ENCODE measurements at places on chromosomes 3 and 15.

DNA sequence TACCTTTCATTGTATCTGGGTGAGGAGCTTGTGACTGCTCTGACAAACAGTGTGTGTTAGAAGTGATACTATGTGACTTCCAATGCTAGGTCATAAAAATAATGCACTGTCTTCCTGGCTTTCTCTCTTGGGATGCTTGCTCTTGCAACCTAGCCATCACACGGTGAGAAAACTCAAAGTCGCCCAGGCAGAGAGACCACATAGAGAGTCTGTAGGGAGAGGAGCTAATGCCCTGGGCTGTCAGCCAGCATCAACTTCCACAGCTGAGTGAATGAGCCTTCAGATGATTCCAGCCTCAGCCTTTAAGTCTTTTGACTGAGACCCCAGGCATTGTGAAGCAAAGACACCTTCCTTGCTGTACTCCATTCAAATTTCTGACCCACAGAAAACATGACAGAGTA is 220.6 kb upstream of the SGO1 start:
- DNase-seq: no peak

GRCh38 chr3:159910991-159911663 is 77.5 kb upstream of the IL12A start:
- no peak for DNase-seq

GRCh38 chr15:92305343-92305742 is 88.3 kb upstream of the ST8SIA2 start:
- DNase-seq: no peak

- no peak for DNase-seq
These were observed 2.9 kb downstream of the GTF2E1 start for GRCh38 chr3:120745466-120745865.

- DNase-seq: no peak
These were observed 396.6 kb downstream of the TAFA4 start for GRCh38 chr3:68535782-68536181.

DNA sequence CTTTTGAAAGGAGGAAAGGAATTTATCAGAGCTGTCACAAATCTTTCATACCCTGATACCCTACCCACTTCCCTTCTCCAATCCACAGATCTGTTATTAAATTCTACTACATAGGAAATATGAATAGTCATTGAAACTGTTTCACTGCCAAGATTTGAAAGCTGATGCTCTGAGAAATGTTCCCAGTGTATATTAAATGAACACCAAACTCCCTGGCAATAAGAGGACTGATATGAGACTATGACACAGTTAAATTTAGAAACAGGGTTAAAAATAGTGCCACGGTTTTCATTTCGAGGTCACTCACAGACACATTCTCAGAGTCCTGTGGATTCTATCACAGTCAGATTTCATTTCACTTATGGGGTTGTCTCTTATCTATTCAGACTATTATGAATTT is 27.2 kb upstream of the GBE1 start:
- DNase-seq: no peak

GRCh38 chr15:81255315-81255957 is 58.8 kb downstream of the IL16 start:
- DNase-seq: no peak

- DNase-seq: no peak
These were observed 326.3 kb downstream of the ARRDC4 start for GRCh38 chr15:98286831-98287230.

GRCh38 chr3:197804511-197804910 is 13.5 kb downstream of the LRCH3 start:
- DNase-seq: no peak

DNA sequence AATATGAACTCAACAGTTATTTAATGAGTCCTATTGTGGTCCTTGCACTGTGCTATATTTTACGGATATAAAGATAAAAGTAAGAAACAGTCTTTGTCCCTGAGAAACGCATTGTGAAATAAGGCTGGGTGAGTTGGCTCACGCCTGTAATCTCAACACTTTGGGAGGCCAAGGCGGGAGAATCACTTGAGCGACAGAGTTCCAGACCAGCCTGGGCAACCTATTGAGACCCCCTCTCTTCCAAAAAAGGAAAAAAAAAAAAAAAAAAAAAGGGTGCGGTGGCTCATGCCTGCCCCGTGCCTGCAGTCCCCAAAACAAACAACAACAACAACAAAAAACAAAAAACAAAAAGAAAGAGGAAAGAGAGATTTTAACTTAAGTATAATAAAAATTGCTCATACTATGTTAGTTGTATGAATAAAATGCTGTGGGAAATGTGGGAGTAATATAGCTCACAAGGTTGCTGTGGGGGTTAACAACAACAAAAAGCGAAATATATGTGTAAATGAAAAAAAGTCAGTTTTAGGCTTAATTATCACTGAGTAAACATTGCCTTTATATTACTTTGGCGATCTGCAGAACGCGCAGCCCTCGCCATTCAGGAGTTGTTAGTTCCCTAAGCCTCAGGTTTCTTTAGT is 461 bp upstream of the FNDC3B start:
- DNase-seq: no peak

DNA sequence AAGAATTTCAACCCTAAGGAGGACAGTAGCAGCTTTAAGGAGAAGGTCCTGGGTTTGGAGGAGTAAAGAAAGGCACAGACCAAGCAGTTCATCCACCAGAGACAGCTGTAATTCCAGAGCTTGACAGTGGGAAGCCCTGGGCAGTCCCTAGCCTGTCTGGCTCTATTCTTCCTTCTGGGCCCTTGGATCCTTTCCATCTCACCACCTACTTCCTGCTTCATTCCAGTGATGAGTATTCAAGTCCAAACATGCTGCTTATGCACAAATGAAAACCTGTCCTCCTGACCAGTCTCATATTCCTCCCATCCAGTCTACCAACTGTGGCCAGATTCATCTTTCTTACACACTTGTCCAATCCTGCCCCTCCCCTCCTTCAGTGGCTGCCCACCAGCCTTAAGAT is 171.4 kb downstream of the CNTN3 start:
- DNase-seq: no peak

DNA sequence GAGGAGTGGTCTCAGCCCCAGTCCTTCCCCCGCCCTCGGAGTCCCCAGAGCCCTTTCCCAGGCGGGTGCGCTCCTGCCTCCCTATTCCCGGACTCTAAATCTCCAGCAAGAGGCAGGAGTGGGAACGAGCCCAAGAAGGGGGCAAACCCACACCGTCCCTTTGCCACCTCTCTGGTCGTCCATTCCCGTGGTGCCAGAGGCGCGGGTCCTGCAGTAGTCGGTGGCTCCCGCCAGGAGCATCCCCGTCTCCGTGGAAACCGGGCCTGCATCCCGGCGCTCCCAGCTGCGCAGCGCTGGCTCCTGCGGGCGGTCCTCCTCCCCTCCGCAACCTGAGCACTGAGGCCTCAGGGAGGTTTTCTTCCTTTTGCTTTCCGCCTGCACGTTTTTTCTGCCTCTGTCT is 44.8 kb downstream of the LHFPL4 start:
- no peak for DNase-seq

DNA sequence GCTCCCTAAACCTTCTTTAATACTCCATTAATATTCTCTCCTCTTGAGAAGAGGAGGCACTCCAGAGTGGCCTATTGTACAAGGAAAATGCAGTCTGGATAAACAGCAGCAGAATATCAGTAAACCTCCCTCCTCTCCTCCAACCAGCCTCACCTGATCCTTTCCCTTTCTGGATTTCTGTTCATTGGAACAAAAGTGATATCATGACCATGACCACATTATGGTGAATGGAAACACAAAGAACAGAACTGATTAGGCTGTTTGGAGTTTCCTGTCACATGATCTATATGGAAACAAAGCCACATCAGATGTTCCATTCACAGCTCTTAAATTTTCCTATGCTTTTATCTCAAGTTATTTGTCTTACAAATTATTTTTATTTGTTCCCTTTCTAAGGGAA is 14.6 kb downstream of the C2CD4B start:
- DNase-seq: no peak

GRCh38 chr3:39285332-39285731 is 5.5 kb upstream of the CX3CR1 start:
- no peak for DNase-seq

All from stimulated activated CD8-positive, alpha-beta memory T cell treated with anti-CD3 and anti-CD28 coated beads, Interleukin-15, amount 100 ng/mL, for 4 hours (primary cell).